ENCODE measurements at places on chromosomes 7 and 10.

- no peak for DNase-seq
These were observed 259.1 kb upstream of the MINDY3 start for GRCh38 chr10:16119445-16119844.

DNA sequence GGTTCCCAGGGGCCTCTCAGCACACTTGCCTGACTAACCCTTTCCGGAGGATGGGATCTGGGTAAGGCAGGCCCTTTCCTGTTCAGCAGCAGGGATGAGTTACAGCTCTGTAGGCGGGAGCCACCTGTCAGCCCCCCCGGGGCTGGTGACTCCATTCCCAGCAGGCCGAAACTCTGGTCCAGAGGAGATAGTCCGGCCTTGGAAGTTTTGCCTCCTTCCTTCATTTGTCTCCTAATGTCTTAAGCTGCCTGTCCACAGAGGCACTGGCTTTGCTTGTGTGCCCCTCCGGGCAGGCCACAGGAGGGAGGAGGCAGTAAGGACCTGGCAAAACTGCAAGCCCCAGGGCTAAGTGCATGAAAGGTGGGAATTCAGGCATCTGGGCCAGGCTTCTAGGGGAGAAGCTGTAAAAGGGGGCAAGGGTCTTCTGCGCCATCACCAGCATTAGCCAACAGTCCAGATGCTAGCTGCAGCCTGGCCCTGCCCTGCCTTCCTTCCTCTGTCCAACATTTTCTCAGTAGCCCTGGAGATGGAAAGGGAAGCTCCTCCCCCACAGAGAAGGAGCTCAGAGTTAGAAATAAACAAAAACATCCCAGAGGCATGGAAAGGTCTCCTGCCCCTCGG is 1.2 kb downstream of the ADIRF start:
- peak; percentile 68 for DNase-seq

GRCh38 chr10:110401401-110402076 is 96.2 kb upstream of the DUSP5 start:
- DNase-seq: no peak

DNA sequence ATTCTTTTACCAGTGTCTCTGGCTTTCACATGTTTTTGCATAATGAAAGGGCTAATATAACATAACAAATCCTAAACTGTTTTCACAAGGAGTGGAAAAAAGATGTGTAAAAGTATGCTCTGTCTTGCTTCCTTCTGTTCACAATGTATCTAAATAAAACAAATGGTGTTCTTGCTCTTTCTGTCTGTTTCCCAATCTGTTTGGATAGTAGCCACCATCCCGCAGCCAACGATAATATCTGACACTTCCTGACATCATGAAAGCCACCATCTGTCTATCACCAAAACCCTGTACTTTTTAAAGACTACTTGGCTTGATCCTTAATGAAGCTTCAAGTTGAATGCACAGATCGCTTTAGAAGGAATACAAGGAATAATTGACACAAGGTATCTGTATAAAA is 246.2 kb downstream of the ETV1 start:
- DNase-seq: no peak

GRCh38 chr7:10855583-10855982 is 118.1 kb upstream of the PHF14 start:
- DNase-seq: no peak

GRCh38 chr10:44198096-44198779 is 186.7 kb downstream of the CXCL12 start:
- DNase-seq: no peak

- no peak for DNase-seq
These were observed 687.6 kb downstream of the AUTS2 start for GRCh38 chr7:70285854-70286253.

- no peak for DNase-seq
These were observed 79.0 kb upstream of the SP8 start for GRCh38 chr7:20865684-20866083.

- peak; percentile 74 for DNase-seq
These were observed 177.3 kb downstream of the DKK1 start for GRCh38 chr10:52491246-52491995.

- DNase-seq: peak; percentile 61
These were observed 603 bp upstream of the TWIST1 start for GRCh38 chr7:19117870-19118608.

DNA sequence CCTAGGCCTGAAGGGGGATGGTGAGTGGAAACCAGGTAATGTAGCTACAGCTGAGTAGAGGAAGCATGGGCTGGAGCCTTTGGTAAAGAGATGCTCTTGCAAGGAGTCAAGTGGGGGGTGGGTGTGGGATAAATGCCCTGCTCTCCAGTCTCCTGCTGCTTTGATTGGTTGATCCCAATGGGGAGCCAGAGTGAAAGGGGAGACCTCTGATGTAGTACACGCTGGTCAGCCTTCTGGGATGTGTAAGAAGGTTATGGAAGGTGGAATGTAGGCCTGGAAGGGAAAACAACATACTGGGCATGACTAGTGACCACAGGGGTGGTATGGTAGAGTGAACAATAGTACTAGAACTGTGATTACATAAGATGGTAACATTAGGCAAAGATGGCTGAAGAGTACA is 44.3 kb downstream of the TET1 start:
- no peak for DNase-seq

DNA sequence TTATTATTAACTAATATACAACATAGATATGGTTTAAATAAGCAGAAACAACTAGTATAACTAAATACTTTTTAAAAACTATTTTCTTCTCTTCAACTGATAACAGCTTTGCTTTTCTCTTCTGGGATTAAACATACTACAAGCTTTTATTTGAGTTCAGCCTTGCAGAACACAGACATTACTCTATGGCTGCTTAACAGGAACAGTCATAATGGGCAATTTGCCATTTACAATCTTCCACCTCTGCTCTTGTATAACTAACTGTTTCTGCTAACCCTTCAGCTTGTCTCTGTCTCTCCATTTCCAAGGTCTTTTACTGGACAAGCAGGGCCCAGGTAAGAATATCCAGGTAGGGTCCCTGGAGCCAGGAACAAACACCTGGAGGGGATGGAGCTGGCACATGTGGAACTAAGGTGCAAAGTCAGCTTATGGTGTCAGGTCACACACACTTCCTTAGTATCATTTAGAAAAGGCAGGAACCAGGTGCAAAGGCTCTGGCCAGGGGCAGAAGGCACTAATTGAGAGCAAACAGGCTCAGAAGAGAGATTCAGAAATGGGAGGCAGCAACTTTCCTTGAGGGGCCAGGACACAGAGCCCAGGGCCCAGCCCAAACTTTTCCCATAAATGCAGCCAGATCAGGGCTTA is 93.1 kb downstream of the STRA8 start:
- no peak for DNase-seq

- peak; percentile 13 for DNase-seq
These were observed 133.3 kb downstream of the SLC25A13 start for GRCh38 chr7:96188591-96188991.

DNA sequence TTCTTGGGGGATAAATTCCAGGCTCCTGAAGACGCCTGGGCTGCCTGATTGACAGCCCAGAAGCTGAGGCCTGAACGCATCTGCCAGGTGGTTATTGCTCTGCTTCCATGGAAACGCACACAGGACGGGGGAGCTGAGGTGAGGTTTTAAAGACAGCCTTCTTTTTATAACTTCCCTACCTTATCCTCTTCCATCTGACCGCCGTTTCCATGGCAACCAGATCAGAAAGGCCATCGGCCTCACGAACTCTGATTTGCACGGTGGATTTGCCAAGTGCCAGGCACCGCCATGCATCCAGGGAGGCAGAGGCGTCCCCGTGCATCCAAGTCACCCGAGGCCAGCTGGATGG is 260.9 kb downstream of the ADARB2 start:
- no peak for DNase-seq

- peak; percentile 19 for DNase-seq
These were observed 1.4 kb downstream of the CHST3 start for GRCh38 chr10:71965623-71966022.

- DNase-seq: no peak
These were observed 216.7 kb upstream of the ETV1 start for GRCh38 chr7:14206121-14206520.

DNA sequence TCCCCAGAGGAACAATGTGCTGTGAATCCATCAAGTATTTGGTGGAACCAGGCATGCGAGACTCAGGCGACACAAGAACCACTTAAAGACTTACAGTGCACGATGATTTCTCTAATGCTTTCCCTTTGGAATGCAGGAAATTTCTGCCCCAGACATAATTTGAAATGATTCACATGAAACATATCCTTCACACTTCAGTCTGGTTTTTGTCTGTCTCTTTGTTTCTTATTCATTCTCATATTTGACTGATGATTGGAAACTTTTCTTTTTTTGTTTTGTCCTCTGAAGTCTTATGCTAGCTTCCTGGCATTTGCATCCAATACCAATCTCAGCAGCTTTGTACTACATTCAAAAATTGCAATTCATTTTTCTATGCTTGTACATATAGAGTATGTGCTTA is 502.8 kb downstream of the PHTF2 start:
- peak; percentile 70 for DNase-seq

DNA sequence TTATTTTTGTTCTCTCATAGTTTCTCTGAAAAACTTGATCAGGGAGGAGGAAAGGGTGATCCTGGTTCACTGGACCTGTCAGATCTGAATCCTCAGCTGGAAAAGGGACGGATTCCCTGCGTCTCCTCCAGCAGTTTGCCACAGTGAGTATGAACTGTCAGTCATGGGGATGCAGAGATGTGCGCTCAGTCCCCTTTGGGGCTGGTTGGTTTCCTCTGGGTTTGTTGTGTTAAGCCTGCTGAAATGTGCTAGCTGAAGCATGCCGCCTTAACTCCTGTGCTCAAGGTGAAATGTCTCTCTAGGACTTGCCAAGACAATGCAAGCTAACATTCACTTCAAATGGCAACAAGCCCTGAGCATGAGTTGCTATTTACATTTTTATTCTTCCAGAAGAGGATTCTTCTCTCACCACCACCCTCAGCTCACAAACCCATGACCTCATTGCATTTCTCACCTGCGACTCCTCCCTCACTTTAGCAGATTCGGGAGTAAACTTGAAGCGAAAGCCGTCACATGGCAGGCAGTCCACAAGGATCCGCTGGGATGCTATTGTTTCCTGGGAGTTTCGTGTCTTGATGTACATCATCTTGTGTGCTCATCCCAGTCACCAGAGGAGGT is 192.9 kb upstream of the FZD8 start:
- DNase-seq: no peak

GRCh38 chr10:112838784-112839481 is 111.1 kb upstream of the TCF7L2 start:
- no peak for DNase-seq

GRCh38 chr7:31338706-31339105 is 1.8 kb downstream of the NEUROD6 start:
- DNase-seq: no peak

DNA sequence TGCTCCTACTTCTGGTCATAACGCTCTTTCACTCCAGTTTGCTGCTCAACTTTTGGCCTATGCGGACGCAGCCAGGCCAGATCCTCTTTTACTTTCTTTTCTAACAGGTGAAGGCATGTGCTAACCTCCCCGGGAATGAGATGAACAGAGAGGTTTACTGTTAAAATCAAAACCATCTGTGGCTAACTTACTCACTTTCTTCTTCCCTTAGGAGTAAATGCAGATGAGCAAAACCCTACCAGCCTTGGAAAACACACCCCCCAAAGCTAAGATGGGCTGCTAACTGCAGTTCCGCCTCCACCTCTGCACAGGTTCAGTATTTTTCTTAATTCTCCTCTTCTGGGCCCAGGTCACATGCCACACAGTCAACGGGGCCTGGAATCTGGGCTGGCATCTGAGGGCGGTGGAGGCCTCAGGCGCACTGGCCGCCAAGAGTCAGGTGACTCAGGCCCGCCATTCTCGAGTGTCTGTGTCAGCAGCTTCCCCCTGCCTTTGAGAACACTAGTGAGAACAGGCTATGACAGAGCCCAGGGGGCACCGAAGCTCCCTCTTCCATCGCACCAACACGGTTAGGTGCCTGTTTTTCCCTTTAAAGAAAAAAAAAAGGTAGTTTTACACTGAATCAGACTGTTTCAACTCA is 11.1 kb downstream of the FAM53B start:
- no peak for DNase-seq

DNA sequence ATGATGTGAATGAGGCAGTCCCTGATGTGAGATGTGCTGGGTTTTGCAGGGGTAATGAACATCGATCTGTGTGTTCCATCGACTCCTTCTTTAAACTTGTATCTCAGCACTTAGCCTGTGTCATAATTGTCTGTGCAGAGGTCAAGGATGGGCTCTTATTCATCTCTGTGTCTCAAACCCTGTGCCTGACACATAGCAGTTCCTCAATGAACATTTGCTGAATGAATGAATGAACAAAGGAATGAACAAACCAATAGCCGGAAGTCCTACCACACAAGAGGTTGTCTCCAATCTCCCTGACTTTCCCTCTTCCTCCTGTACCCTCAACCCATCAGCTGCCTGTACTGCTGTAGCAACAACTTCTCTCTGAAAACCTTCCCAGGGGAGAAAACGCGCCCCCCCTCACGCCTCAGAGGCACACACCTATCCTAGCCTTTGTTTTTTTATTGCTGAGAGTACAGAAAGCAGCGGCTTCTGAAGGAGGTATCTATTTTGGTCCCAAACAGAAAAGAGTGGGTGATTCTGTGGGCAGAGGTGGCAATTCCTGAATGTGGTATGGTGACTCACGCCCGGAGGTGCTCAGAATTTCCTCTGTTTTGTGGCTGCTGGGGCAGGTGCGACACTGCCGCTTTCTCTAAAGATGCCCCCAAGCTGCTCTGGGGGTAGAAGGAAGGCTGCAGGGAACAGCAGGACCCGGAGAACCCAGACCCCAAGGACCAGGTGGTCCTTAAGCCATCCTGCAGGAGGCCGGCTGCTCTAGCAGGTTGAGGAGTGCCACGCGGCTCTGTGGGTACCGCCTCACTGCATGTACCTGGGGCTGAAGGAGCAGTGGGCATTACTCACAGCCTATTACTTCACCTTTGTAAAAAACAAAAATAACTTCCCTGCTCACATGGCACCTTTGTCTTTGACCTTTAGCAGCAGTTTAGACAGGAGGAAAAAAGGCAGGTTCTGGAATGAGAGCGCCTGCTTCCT is 9.6 kb downstream of the IL2RA start:
- DNase-seq: no peak

DNA sequence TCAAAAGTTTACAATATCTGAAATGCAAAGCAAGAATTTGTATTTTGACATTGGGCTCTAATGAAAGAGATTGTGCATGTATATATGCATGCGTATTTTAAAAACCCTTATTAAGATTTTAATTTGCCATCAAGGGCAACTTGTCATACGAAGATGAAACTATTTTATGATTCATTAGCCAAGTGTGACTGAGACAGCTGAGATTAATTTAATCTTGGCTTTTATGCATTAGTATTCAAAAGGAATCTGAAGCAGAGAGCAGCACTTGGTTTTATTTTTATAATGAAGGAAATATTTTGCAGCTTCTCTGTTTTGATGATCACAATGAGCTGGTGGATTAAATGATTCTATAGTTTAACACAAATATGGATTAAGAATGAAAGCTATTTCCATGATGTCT is 45.9 kb upstream of the AKR1E2 start:
- no peak for DNase-seq

DNA sequence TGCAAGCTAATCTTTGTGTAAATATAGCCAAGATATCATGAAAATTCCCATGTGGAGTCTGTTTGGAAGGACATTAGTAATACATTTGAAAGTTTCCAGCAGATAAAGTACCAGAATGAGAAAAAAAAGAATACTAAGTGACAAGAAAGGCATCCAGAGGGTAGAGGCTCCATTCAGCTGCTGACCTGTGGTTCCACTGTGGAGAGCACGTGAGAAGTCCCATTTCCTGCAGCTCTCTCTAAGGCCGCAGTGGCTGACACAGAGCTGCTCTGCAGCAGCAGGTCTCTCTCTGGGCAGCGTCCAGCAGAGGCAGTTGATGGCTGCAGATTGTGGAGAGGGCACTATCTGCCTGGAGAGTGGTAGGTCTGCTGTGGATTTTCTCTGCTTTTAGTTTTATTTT is 100.1 kb upstream of the TMEM72 start:
- DNase-seq: no peak

GRCh38 chr7:23287612-23288011 is 11.5 kb upstream of the MALSU1 start:
- no peak for DNase-seq
